NCI-H2029 treated with DMSO at 0.1 percent for 48 hours (cell line): ENCODE measurements at places on chromosomes 13 and 19.

- DNase-seq: no peak
Measured at GRCh38 chr13:38803531-38803930, 116.7 kb downstream of the FREM2 start.

- no peak for DNase-seq
Measured at GRCh38 chr19:2978166-2978767, 903 bp downstream of the TLE6 start.

DNA sequence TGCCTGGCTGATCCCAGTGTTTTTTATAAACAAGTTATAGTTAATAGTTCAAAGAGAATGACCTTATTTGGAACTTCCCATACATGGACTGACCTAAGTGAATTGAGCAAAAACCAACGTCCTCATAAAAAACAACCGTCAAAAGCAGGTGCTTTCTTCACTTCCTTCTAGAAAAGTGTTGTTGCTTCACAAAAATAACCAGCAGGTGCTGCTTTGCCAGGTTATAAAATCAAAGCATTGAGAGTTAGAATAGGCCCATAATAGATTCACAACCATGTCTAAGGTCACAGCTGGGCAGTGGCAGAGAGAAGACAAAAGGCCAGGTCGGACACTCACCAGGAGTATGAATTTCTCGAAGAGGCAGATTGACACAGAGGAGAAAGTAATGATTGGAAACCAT is 9.5 kb downstream of the RUBCNL start:
- no peak for DNase-seq

- no peak for DNase-seq
Measured at GRCh38 chr13:44064357-44064756, 184.7 kb downstream of the LACC1 start.

- no peak for DNase-seq
Measured at GRCh38 chr13:73657821-73658540, 476.2 kb downstream of the KLF12 start.

- DNase-seq: no peak
Measured at GRCh38 chr13:20424949-20425348, 100.7 kb downstream of the CRYL1 start.

DNA sequence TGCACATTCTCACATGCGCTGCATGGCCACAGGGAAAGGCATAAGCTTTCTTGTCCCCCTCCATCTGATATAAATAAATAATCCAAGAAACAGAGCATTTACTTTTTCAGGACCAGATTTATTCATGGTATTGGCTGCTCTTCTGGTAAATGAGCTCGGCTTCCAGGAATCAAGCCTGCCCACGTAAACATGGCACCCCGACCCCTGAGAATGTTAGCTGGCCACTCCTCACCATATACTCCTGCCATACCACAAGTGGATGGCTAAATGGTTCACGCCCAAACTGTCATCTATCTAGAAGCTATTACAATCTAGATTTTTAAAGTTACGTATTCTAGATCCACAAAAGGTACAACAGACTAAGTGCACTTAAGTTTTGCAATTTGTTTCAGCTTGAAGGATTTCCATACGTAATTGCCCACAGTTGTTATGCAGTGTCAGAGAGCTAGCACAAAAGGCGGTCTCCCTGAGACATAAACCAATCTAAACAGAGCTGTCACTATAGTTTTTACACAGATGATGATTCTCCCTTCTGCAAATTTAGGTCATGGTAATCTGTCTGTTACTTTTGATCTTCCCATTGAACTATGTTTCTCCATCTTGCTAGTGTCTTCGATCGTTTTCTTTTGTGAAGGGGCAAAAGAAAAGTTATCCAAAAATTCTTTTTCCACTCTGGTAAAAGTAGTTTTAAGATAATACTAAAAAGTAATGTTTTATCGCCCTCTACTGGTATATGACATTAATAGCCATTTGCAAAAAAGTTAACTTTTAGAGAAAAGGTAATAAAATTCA is 16.2 kb upstream of the FOXO1 start:
- no peak for DNase-seq

GRCh38 chr13:59360916-59361315 is 802.8 kb downstream of the DIAPH3 start:
- no peak for DNase-seq

DNA sequence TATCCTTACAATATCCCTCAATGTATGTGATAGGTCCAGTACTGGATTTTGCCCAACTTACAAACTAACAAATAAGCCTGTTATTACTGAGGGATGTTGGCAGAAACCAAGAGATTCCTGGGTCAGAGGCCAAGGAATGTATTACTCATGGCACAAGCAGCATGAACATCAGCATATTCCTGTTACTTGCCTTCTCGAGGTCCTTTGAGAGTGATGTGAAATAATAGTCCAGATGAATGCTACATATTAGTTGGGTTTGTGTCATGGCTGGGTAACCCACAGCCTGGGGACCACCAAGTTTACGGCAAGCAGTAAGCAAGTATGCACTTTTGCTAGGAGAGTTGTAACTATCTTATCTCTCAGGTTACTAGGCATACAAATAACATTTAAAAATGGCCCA is 384.5 kb upstream of the GPC6 start:
- no peak for DNase-seq

DNA sequence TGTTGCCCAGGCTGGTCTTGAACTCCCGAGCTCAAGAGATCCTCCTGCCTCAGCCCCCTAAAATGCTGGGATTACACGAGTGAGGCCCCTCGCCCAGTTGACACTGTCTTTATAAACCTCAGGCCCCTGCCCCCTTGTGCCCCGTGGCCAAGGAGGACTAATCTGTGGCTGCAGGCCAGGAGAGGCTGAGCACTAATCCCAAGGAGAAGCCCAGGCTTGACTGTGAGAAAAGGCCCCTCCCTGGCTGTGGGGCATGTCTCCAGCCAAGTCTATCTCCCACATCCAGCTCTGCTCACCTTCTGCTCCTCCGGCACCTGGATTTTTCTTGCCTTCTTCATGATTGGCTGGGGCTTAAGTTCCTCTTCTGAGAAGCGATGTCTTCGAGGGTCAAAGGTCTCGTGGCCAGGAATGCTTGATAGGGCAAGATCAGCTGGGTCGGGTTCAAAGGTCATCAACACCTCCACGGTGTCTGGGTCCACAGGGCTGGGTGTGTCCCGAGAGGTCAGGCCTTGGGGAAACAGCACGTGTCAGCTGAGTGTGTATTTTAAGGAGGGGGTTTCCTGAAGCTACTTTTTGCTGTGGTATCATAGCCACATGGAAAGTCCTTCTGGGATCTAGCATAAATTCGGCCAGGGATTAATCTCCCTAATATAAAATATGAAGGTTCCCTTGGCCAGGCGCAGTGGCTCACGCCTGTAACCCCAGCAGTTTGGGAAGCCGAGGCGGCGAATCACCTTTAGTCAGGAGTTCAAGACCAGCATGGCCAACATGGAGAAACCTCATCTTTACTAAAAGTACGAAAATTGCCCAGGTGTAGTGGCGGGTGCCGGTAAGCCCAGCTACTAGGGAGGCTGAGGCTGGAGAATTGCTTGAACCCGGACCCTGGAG is 3.8 kb downstream of the DBP start:
- DNase-seq: no peak
